Karpas-422 (cell line): ENCODE measurements at places on chromosomes 4 and X.

- no peak for DNase-seq
Observed at GRCh38 chr4:3873408-3874027, 107.3 kb downstream of the ADRA2C start.

- no peak for DNase-seq
Observed at GRCh38 chrX:14051416-14051815, 21.7 kb upstream of the GEMIN8 start.

GRCh38 chr4:168811786-168812651 lies 198.0 kb downstream of the CBR4 start:
- DNase-seq: no peak

DNA sequence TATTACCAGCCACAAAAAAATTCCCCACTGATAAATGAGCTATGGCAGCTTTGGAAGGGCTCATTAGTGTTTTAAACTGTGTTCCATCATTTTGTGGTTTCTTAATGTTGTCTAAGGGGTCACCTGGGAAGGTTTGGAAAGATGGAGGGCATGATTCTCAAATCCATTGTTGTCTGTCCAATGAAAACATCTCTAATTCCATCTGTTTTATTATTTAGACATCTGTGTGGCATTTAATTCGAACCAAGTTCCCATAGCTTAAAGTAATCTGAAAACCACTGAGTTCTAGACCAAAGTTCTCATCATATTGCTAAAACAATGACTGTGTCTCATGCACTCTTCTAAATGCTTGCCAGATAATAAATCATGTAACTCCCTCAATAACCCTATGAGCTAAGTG lies 103.8 kb upstream of the PPP3CA start:
- no peak for DNase-seq

- no peak for DNase-seq
Observed at GRCh38 chr4:5452156-5452555, 256.2 kb downstream of the EVC2 start.

GRCh38 chr4:149173241-149174013 lies 642.2 kb downstream of the IQCM start:
- DNase-seq: no peak

DNA sequence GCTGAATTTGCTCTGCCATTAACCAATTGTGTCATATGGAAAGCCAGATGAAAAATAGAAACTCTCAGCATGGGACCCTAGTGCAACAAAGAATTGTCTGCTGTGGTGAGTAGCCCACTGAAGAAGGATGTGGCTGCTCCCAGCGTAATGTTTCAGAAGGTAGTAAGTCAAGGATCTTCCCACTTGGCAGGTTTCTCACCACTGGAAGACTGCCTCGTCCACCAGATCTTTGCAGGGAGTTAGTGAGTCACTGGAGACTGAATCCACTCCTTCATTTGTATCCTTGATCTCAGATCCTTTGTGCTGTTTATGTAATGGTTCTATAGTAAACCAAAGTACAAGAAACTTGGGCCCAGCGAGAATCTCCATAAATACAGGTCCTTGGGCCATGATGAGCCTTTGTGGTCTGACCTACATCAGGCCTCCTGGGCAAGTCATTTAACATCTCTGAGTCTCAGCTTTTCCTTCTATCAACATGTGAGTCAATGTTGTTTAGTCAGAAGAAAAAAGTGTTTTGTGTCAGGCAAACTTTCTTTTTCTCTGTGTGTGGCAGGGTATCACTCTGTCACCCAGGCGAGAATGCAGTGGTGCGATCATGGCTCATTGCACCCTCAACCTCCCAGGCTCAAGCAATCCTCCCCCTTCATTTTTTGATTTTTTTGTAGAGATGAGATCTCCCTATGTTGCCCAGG lies 78.0 kb upstream of the CCDC160 start:
- DNase-seq: no peak

- no peak for DNase-seq
Observed at GRCh38 chrX:15448010-15448639, 45.0 kb downstream of the PIR start.

GRCh38 chr4:1364217-1364616 lies 17.2 kb downstream of the UVSSA start:
- no peak for DNase-seq

DNA sequence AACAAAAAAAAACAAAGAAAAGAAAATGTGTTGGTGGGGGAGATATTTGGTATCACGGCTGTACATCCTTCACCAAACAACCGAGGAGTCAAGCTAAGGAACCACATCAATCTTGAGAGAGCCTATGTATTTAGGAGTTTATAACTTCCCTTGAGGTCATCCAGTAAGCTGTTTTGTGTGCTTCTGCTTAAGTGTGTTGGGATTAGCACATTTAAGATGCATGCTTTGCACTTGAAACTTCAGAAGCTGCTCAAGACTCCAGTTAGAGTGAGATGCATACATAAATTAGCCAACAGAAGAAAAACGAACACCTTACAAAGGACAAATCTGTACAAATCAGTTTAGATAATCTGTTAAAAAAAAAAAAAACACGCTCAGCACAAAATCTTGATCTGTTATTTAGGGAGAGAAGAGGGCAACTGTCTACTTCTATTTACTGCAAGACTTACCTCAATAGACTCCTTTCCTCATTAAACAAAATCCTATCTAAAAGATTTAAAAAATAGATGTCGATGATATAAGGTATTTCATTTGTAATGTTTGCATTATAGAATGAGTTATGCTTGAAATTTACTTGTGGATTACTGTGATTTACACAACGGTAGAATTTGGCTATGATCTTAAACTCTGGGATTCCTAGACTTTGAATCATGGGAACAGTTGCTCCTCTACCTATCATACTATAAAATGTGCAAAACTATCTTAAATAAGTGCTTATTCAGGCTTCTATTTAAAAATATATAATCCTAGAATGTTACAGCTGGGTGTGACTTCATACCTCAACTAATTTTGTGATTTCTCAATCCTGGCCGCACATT lies 53.8 kb upstream of the NAP1L5 start:
- no peak for DNase-seq

DNA sequence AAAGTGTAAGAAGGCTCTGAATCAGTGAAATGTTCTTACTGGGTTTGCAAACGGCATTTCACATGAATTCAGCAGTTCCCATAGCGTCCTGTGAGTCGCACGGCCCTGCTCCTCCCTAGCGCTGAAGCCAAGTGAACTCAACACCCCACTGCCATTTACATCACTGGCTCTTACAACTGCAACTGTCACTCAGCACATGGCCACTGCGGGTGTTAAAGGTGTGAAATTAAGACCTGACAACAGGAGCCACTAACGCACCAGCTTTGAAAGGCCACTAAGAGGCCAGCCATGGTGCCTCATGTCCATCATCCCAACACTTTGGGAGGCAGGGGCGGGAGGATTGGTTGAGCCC lies 31.7 kb downstream of the RNF212 start:
- no peak for DNase-seq

- no peak for DNase-seq
Observed at GRCh38 chr4:66767442-66767841, 777.9 kb downstream of the CENPC start.
